ENCODE measurements at places on chromosomes 4 and X.

- no peak for DNase-seq
Observed at GRCh38 chr4:166896254-166896653, 338.0 kb downstream of the SPOCK3 start.

DNA sequence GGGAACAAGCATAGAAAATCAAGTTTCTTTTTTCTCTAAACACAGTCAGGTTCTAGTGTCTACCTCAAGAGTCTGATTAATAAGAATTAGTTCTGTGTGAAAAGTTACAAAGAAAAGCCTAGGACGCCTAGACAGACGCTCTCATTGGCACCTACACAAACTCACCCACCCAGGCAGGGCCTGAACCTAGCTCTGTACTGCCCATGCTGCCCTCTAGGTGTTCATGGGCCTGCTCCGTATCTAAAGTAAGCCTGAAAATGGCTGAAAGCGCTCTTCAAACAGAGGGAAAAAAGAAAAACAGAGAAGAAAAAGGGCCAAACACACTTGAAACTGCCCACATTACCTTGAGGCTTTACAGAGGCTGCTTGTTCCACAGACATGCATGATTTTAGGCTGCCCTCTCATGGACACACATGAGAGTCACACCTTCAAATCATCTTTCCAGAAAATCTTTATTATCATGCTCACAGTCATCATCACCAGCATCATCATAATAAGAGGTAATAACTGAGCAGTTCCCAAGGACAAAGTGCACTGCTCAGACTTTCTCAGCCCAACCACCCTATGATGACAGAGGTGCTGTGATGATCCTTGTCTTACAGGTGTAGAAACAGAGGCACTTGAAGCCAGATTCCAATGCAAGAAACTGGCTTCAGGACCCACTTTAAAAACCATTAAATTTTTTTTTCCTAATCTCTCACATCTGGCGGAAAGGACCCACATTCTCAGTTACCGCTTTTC lies 49.6 kb downstream of the MAP7D2 start:
- DNase-seq, result peak; percentile 81

DNA sequence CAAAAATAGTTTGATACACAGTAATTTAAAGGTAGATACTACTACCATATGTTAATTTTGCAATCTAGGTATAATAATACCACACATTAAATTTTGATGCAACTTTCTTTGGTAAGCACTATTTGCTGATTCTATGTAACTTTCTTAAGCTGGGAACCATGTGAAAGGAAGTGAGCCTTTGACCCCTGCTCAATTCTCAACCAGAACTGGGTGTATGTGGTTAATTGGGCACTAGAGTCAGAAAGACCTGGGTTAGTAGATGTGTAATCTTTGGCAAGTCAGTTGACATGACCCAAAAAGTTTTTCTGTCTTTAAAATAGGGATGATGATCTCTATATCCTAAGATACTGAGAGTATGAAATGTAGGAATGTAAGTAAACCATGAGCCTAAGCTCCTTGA lies 22.4 kb downstream of the TLR2 start:
- DNase-seq, result no peak

DNA sequence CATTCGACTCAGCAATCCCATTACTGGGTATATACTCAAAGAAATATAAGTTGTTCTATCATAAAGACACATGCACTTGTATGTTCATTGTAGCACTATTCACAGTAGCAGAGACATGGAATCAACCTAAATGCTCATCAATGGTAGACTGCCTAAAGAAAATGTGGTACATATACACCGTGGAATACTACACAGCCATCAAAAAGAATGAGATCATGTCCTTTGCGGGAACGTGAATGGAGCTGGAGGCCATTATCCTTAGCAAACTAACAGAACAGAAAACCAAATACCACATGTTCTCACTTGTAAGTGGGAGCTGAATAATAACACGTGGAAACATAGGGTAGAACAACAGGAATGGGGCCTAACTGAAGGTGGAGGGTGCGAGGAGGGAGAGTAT lies 44.9 kb downstream of the TMEM131L start:
- DNase-seq, result no peak

GRCh38 chr4:84324303-84325245 lies 174.5 kb downstream of the NKX6-1 start:
- no peak for DNase-seq

- no peak for DNase-seq
Observed at GRCh38 chrX:106564986-106565385, 46.8 kb upstream of the RADX start.

DNA sequence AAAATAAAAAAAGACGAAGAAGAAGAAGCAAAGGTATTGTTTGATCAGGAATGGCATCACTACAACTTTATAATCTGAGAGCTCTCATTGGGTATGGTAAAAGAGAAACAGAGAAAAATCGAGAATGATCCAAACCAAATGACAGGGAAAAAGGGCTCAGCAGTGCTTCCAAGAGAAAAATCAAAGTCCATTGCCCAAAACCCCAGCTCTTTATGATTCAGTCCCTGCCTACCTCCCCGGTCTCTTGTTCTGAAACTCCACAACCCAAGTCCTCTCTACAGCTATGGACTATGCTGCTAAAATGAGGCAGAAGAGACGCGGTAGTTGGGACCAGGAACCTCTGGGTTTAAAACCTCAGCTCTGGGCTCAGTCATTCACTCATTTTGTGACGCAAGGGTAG lies 341.1 kb upstream of the PPARGC1A start:
- DNase-seq, result no peak

DNA sequence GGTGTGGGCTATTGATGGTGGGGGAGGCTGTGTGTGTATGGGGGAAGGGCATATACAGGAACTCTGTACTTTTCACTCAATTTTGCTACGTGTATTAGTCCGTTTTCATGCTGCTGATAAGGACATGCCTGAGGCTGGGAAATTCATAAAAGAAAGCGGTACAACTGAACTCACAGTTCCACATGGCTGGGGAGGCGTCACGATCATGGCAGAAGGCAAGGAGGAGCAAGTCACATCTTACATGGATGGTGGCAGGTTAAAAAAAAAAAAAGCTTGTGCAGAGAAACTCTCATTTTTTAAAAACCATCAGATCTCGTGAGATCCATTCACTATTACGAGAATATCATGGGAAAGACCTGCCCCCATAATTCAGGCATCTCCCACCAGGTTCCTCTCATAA lies 152.3 kb downstream of the NEK1 start:
- no peak for DNase-seq

DNA sequence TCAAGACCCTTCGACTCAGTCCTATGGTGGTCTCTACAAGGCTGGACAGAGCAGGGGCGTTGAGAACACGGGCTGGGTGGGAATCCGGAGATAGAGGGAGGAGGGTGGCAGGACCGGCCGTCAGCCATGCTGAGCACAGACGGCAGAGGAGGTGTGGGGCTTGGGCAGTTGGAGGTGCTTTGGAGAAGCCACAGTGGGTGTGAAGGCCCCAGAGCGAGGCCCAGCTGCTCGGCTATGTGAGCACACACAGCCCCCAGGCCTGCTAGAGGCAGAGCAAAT lies 4.2 kb downstream of the PDE6B start:
- DNase-seq, result no peak

GRCh38 chr4:79199743-79200142 lies 126.1 kb downstream of the NAA11 start:
- no peak for DNase-seq

DNA sequence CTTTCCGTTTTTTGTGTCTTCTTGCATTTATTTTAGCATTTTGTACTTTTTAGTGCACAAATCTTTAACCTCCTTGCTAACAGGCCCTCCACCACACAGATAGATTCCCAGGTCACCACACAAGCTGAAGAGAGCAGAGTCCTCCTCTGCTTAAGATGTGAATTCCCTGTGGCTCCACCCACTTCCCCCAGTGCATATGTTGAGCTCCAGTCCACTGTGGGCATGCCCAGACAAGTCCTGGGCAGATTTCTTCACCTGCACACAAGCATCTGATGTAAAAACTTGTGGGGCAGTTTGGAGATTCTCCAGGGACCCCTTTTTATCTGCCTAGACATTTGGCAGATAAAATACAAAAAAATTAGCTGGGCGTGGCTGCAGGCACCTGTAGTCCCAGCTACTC lies 19.8 kb upstream of the PASD1 start:
- DNase-seq, result peak; percentile 2

DNA sequence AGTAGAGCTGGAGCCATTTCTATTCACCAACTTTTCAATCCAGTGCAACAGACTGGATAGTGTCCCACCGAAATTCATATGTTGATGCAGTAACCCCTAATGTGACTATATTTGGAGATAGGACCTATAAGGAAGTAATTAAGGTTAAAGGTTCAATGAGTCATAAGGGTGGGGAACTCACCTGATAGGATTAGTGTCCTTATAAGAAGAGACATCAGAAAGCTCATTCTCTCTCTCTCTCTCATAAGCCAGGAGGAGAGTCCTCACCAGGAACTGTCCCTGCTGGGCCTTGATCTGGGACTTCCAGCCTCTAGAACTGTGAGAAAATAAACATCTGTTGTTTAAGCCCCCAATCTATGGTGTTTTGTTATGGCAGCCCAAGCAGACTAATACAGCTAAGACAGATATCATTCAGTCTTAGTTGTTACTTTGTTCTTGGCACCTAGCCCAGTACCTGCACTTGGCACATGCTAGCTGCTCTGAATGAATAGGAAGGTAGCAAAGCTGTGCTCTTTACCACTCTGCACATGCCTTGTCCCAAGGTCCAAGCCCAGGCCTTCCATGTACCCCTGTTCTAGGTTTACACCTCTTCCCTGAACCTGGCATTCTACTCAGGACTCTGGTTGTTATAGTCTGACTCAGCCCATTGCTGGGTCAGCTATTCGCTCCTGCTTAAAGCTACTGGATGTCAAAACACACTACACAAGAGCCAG lies 19.2 kb upstream of the BRS3 start:
- no peak for DNase-seq

GRCh38 chr4:181536196-181536746 lies 706.9 kb upstream of the TENM3 start:
- no peak for DNase-seq

DNA sequence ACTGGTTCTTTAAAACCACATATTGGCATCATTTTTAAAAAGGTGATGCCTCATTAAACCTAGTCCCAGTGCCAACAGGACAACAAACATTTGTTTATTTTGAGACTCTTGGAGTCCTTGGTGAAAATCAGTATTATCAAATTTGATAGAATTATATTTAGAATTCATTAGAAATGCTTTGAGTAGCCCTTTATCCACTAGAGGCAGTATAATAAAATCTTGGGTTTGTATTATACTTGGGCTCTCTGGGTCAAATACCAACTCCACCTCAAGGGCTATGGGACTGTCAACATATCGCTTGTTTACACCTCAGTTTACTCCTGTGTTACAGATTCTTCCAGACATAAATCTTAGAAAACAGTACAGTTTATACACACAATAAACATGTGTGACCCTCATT lies 335.7 kb upstream of the FSTL5 start:
- DNase-seq, result peak; percentile 16

GRCh38 chr4:21512353-21512752 lies 436.2 kb downstream of the KCNIP4 start:
- peak; percentile 85 for DNase-seq

- DNase-seq, result no peak
Observed at GRCh38 chr4:41992967-41993857, 2.9 kb downstream of the SLC30A9 start.

GRCh38 chr4:87575408-87575807 lies 32.9 kb upstream of the DSPP start:
- DNase-seq, result no peak

GRCh38 chr4:140719686-140720085 lies 36.5 kb downstream of the TBC1D9 start:
- no peak for DNase-seq

DNA sequence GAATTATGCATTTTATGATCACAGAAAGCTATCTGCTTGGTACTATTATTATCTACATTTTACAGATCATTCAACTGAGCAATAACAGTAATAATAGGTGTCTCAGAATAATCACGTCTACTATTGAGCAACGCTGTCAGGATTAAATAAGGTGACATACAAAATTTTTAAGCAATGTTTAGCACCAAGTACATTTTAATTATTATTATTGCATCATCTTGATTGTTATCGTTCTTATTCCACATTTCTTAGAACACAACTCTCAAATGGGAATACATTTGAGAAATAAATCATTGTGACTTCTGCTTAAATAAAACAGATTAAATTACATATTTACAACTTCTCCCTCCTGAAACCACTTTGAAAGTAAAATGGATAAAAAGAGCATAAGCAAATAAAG lies 1083.5 kb upstream of the ADGRL3 start:
- DNase-seq, result no peak

GRCh38 chrX:106955004-106955772 lies 35.0 kb downstream of the CLDN2 start:
- peak; percentile 59 for DNase-seq

DNA sequence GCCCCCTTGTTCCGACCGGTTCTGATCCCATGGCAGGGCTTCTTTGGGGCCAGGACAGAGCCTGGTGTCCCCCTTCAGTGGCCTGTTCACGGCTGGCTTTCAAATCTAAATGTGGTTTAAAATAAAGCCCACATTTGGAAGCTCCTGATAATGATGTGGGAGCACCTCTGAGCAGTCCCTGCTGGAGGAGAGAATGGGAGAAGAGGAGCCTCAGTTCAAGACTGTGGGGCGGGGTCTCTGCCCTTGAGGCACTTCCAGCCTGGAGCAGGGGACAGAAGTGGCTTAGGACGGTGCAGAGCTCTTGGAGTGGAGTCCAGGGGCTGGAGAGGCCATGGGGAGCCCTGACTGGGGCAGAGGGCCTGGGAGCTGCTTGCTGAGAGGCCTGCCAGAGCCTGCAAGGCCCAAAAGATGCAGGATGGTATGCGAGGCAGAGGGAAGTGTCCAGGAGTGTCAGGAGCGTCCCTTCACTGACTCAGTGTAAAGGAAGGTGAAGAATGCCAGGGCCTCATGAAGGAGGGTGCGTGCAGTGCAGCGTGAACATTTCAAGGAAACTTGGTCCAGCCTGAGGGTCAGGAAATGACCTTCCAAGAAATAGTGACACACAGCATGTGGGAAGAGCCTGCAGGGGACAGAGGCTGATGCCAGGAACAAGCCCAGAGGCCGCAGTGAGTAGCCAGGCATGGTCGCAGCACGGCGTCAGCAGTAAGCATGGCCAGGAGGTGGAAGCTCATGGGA lies 21.1 kb upstream of the TADA2B start:
- DNase-seq, result peak; percentile 67

DNA sequence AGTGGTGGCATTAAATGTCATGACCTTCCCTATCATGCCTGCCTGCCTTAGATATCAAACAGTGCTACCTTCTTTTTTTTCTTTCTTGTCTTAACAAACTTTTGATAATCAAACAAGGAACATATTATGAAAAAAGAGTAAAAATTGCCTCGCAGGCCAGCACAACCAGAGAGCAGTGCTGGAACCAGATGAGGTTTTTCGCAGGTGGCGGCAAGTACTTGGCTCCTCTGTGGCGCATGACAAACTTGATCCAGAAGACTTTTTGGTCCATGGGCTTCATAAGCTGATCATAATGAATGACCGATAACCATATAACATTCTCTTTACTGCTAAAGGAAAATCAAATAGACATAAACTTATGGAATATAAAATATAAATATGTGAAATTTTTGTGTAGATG lies 61.8 kb downstream of the UGT2B10 start:
- no peak for DNase-seq

All from choroid plexus epithelial cell (primary cell).